Kidney capillary endothelial cell (primary cell): ENCODE measurements at places on chromosomes 16 and 17.

GRCh38 chr16:54163197-54163843, 123.3 kb downstream of the IRX3 start:
- DNase-seq = no peak

DNA sequence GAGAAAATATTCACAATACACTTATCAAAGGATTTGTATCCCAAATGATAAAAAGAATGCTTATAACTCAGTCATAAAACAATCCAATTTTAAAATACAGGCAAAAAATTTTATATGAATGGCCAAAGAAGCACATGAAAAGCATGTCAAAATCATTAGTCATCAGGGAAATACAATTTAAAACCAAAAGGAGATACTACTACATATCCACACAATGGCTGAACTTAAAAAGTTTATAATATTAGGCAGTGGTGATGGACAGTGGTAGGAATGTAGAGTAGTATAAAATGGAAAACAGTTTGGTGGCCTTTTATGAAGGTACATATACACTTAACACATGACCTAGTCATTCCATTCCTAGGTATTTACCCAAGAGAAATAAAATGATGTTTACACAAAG, 12.2 kb downstream of the CMC2 start:
- DNase-seq = peak; percentile 26

GRCh38 chr17:73393962-73394361, 82.2 kb upstream of the CDC42EP4 start:
- DNase-seq = no peak

GRCh38 chr17:80709090-80709695, 164.6 kb downstream of the RPTOR start:
- no peak for DNase-seq

- DNase-seq = no peak
Measured at GRCh38 chr17:61997664-61998063, 67.4 kb downstream of the MED13 start.

- DNase-seq = no peak
Measured at GRCh38 chr16:88655733-88656281, 5.0 kb upstream of the CYBA start.

DNA sequence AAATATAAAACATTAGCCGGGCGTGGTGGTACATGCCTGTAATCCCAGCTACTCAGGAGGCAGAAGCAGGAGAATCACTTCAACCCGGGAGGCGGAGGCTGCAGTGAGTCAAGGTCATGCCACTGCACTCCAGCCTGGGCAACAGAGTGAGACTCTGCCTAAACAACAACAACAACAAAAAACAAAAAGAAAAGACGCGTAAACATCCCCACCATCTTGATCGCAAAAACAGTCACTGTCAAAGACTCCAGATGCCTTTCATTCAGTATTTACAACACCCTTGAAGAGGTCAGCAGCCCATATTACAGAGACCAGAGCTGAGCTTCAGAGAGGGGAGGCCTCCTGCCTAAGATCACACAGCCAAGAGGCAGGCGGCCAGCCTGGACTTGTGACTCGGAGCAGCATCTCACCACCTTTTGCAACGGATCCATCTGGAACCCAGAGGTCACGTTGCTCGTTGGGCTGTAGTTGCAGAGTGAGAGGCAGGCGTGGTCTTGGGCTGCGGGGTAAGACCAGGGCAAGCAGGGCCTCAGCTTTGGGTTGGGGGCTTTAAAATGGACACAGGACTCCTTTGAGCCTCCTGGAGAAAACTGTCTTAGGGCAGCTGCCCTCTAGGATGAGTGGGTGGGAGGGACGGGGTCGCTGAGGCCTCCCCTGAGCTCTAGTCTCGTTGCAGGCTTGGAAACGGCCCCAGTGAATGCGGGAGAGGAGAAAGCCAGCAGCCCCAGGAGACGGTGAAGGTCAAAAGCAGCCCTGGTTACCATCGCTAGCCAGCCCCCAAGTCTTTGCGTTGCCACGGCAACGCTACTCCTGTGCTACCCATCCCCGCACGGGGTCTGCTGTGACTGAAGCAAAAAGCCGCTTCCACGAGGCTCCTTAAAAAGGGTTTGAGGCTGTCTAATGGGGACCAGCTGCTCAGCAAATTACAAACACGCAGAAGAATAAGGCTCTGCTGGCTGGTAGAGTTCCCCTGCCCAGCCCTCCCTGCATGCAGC, 26.1 kb downstream of the LGALS3BP start:
- no peak for DNase-seq

- no peak for DNase-seq
Measured at GRCh38 chr17:45255358-45255757, 6.5 kb downstream of the SPATA32 start.

- DNase-seq = no peak
Measured at GRCh38 chr16:89612415-89613166, 851 bp upstream of the DPEP1 start.

- peak; percentile 57 for DNase-seq
Measured at GRCh38 chr17:385178-385835, 32.7 kb upstream of the RPH3AL start.

GRCh38 chr16:87954361-87954760, 3.1 kb downstream of the BANP start:
- no peak for DNase-seq

GRCh38 chr17:27362909-27363308, 69.0 kb downstream of the WSB1 start:
- DNase-seq = no peak

- no peak for DNase-seq
Measured at GRCh38 chr17:42188749-42189650, 3.7 kb upstream of the HCRT start.

DNA sequence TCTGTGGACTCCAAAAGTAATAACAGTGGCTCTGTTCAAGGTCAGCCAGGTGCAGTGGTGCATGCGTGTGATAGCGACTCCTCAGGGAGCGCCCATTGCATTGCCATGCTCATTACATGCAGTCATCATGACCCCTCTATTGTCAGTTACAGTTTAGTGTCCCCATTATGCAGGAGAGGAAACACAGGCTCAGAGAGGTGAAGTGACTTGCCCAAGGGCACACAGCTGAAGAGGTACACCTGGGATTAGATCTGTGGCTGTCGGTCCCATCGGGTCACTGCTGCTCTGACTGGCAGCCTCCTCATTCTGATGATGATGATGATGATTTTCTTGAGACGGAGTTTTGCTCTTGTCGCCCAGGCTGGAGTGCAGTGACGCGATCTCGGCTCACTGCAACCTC, 7.6 kb downstream of the LAT start:
- no peak for DNase-seq

- DNase-seq = no peak
Measured at GRCh38 chr16:18003033-18003432, 333.5 kb downstream of the NPIPA8 start.

DNA sequence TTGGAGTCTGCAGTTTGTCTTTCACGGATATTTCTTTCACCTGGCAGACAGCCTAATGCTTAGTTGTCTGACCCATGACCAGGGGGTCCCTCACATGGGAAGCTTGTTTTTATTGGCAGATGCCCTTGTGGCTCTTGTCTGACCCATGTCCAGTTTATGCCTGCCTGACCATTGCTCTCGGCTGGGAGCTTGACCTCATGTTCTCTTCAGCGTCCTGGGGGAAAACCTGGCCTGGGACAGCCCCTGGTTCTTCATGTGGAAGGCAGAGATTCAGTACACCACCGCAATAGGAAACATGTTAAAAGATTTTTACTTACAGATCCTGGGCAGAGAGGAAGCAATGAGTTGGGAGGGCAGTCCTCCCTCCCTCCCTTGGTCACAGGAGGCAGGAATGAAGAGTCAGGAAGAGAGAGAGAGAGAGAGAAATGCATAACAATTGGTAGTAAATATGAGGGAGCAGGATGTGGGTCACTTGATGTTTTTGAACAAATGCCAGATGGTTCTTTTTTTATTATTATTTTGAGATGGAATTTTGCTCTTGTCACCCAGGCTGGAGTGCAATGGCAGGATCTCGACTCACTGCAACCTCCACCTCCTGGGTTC, 302.7 kb upstream of the MYOCD start:
- DNase-seq = no peak

DNA sequence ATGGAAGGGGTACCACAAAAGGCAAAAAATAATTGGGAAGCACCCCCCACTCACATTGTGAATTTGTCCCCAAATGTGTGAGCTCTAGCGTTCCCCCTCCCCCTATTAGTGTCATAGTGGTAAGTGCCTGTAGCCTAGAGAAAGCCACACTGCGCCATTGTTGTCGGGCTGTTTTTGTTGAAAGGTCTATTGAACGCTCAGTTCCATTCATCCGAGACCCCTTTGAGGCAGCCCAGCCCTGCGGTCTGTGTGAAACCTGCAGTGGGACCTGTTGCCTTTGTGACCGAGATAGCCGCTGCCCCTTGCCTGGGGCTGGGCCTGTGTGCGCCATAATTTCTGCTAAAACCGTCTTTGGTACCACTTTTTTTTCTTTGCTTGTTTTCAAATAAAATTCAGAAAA, 3.0 kb downstream of the JPT2 start:
- no peak for DNase-seq

GRCh38 chr16:324451-325334, 27.8 kb downstream of the AXIN1 start:
- no peak for DNase-seq

- DNase-seq = no peak
Measured at GRCh38 chr17:72705905-72706395, 386.5 kb downstream of the SLC39A11 start.

DNA sequence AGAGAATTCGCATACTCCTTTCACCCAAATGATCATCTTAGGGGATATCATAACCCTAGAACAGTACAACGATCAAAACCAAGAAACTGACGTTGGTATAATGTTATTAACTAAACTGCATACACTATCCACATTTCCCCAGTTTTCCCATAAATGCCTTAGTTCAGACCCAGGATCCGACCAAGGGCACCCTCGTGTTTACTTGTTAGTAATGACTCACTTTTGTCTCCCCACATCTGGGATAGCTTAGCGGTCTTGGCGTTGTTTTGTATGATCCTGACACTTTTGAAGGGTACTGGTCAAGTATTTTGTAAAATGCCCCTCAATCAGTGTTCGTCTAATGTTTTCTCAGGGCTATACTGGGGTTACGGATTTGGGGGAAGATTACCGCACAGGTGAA, 8.0 kb downstream of the HS3ST3A1 start:
- no peak for DNase-seq

- DNase-seq = no peak
Measured at GRCh38 chr16:62829607-62830006, 793.4 kb upstream of the CDH8 start.

GRCh38 chr16:89581045-89581695, 5.6 kb downstream of the CPNE7 start:
- peak; percentile 88 for DNase-seq

GRCh38 chr17:76452127-76452659, 759 bp downstream of the UBE2O start:
- DNase-seq = no peak

GRCh38 chr17:55219934-55220333, 44.8 kb upstream of the HLF start:
- DNase-seq = no peak

- DNase-seq = no peak
Measured at GRCh38 chr16:1890024-1890707, 18.2 kb upstream of the MEIOB start.

GRCh38 chr16:81823111-81823510, 44.0 kb downstream of the PLCG2 start:
- no peak for DNase-seq

- DNase-seq = peak; percentile 26
Measured at GRCh38 chr16:30335598-30336474, 19.3 kb downstream of the CD2BP2 start.

- DNase-seq = no peak
Measured at GRCh38 chr16:77191259-77191969, 424 bp downstream of the MON1B start.

DNA sequence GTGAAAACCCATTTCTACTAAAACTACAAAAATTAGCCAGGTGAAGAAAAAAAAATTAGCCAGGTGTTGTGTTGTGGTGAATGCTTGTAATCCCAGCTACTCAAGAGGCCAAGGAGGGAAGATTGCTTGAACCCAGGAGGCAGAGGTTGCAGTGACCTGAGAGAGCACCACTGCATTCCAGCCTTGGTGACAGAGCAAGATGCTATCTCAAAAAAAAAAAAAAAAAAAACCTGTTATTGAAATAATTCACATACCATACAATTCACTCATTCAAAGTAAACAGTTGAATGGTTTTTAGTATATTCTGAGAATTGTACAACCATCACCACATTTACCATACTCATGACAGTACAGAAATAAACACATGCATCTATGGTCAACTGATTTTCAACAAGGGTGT, 31.0 kb downstream of the ZNRF1 start:
- DNase-seq = no peak

DNA sequence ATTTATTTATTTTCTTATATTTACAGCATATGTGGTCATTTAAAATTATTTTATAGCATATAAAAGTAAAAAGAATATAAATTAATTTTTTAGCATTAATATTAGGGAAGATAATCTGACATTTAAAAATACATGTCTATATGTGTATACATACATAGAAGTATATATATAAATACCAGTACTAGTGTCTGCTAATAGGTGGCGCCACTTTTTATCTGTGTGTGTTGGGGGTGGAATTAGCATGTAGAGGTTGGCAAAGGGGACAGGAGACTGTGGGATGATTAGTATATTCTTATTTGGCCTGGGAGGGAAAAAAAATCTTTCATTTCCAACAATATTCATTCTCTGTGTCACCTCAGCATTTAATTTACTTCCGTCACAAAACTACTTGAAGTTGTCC, 359.1 kb downstream of the WWOX start:
- DNase-seq = no peak

DNA sequence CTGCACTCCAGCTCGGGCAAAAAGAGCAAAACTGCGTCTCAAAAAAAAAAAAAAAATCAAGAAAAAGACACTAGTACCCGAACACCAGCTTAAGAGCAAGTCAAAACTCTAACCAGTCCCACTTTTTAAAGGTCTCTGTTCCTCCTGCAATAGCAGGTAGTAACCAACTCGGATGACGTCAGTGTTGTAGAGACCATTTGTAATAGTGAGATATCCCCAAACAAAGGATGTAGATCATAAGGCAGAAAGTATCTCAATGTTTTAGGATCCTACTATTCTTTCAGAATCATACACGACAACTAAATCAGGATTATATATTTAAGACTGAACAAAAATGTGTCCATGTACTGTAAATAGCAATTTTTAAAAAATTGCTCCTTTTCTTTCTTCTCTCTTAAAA, 2.4 kb downstream of the JPT1 start:
- no peak for DNase-seq

DNA sequence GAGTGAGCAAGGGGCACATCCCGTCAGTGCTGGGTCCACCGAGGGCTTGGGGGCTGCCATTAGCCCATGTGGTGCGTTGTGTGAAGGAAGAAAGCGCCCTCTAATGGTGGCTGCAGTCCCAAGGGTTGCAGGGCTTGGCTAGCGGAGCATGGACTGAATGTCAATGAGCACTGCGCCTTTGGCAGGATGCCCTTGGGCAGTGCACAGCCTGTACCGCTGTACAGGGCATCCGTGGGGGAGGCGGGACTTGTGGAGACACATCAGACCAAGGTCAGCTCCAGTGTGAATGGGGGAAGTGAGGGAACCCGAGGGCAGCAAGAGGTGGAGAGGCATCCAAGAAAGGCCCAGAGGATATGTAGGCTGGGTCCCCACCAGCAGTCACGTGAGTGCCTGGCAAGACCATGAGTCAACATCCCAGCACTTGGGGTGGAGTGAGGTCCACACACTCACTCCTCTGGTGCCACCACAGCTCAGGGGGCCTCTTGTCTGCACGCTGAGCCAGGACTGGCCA, 75.5 kb upstream of the MED9 start:
- DNase-seq = no peak

- no peak for DNase-seq
Measured at GRCh38 chr16:73091174-73091573, 43.2 kb upstream of the ZFHX3 start.

- no peak for DNase-seq
Measured at GRCh38 chr17:38587203-38587602, 18.5 kb downstream of the SRCIN1 start.
